Stimulated activated CD4-positive, alpha-beta T cell treated with anti-CD3 and anti-CD28 coated beads, Interleukin-1b, Interleukin-23, amount 100 ng/mL, for 1 hour (primary cell): ENCODE measurements at places on chromosomes 3 and 15.

- no peak for DNase-seq
Measured at GRCh38 chr15:67394873-67395639, 125.9 kb upstream of the C15orf61 start.

DNA sequence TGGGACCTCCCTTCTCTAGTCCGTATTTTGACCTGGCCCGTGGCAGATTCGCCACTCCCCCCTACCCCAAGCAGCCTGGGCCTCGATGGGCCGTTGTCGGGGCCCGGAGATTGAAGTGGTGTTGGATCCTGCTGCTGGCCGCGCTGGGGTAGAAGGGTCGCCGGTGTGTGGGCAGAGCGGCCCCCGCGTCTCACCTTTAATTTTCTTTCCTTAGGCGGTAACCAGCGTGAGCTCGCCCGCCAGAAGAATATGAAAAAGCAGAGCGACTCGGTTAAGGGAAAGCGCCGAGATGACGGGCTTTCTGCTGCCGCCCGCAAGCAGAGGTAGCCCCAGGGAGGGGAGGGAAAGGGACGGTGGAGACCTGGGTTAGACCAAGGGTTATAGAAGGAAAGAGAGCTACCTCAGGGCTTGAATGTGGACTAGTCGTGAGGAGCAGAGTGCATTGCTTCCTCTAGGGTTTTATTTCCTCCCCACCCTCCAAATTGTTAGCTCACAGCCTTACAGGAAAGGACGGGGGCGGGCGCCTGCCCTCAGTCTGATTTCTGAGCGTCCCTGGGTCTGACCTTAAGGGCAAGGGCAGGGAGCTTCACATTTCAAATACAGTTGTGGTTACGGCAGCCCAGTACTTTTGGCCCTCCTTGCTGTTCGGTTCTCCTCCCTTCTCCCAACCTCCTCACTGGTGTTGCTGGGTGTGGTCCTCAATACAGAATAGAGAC, 799 bp downstream of the SERF2 start:
- no peak for DNase-seq

DNA sequence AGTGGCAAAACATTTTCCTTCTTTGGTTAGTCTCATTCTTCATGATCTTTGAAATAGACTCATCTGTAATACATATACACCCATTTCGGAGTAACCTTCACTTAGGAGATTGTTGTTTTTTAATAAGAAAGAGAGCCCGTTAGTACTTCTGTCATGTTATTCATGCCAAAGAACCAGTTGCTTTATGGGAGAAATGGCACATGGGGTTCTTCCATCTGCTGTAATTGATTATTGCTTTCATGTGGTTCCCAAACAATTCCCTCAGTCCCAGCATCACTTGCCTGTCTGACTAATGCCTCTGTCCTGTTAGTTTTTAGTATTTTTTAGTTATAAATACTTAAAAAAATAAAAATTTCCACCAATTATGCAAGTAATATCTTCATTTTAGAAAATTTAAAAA, 33.8 kb upstream of the FAH start:
- no peak for DNase-seq

DNA sequence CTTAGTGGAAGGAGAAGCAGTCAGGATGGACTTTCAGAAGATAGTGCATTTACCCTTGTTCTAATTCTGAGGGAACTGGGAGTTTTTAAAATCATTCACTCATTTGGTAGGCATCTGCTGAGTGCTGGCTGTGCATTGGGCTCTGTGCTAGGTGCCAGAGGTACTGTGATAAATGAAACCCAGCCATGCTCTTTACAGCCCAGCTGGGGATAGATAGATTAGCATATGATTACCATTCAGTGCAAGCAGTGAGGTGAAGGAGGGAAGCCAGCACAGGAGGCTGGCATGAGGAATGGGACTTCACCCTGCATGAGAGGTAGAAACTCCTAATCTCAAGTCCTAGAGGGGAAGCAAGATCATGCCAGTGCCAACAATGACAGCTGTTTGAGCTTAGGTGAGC, 361.9 kb upstream of the TRIM42 start:
- DNase-seq: no peak

DNA sequence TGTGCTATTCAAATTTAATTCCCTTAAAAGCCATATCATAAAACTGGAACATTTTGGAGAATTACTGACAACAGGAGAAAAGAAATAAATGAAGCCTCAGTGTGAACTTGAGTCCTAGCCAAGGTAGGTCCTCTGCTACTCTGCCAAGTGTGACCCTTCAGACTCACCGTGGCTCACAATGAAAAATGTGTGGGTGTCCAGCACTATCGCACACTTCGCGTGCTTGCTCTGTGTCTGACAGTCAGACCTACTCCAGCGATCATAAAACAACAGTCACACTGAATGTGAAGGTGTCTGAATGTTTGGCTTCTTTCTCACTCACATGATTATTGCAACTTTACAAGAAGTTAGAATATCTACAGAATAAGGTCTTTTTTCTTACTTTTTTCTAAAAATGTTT, 65.8 kb upstream of the TRA2B start:
- no peak for DNase-seq

DNA sequence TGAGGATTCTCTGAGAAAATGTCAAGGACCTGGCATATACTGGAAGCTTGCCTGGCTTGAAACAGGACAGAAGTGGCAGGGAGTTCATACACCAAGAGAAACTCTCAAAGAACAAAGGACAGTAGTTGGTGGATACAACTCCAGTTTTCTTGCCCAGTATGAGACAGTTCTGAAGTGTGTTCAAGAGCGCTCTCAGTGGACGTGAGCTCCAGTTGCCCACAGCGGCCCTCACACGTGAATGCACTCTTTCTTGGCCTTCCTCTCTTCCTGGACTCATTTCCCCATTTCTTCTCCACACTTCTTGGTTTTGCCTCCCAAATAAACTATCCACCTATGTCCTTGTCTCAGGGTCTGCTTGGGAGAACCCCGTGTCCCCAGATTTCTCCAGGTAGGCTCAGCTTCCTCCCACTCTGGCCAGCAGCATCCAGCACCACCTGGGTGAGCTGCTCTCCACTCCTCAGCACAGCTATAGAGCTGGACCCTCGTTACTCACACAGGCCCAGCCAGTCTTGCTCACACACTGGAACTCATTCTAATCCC, 54.5 kb downstream of the DCLK3 start:
- no peak for DNase-seq

- DNase-seq: no peak
Measured at GRCh38 chr15:64842986-64843561, 1.4 kb downstream of the PLEKHO2 start.

DNA sequence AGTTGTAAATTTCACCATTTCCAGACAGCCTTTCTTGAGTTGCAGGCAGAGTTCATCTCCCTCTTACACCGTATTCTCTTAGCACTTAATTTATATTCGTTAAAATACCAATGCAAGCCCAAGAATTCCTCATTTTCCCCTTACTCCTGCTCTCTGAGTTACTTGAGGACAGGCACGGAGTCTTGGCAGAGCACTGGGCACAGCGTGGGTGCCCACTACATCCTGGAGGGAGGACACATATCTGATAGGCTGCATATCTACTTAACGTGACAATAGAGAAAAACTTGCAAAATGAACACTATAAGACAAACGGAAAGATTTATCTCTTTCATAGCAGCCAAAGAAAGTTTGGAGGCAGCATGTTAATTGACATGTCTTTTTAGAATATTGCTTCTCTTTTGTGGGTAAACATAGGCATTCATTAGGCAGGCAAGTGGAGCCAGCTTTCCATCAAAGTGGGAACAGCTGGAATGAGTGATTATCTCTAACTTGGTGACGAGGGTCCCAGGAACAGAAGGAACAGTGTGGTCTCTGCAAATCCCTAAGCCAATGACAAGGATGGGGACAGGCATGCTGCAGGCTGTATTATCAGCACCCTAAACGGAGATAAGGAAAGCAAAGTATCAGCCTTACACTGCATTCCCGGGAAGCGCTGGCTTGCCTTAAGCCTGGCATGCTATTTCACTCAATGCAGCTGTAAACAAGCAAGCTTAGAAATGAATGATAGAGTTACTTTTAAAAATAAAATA, 116.5 kb downstream of the RTP4 start:
- no peak for DNase-seq

DNA sequence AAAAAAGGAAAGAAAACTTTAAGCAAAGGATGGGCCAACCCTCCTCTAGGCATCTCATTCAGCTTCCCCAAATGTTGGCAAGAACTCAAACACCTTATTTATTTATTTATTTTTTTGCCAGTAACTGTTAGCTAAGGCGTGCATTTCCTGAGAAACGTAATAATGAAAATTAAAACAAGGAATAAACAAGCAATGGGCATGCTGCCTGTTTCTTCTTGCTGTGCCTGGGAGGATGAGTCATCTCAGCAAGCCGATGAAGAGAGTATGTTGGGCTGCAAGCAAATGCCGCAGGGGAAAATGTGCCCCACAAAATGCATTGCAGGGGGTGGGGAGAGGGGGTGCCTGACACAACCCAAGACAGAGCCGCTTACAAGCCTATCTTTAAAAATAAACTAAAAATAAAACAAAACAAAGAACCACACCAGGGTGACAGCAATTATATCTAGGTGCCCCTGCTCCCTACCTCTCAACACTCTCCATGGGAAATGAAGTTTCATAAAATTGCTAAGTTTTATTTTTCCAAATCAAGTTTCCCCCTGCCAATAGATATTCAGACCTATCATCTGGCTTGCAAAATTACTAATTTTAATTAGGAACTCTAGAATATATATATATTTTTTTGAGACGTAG, 40.3 kb downstream of the EIF4E3 start:
- no peak for DNase-seq

- no peak for DNase-seq
Measured at GRCh38 chr3:23829242-23829934, 23.6 kb downstream of the UBE2E1 start.

- no peak for DNase-seq
Measured at GRCh38 chr3:141065841-141066805, 15.0 kb downstream of the SPSB4 start.

DNA sequence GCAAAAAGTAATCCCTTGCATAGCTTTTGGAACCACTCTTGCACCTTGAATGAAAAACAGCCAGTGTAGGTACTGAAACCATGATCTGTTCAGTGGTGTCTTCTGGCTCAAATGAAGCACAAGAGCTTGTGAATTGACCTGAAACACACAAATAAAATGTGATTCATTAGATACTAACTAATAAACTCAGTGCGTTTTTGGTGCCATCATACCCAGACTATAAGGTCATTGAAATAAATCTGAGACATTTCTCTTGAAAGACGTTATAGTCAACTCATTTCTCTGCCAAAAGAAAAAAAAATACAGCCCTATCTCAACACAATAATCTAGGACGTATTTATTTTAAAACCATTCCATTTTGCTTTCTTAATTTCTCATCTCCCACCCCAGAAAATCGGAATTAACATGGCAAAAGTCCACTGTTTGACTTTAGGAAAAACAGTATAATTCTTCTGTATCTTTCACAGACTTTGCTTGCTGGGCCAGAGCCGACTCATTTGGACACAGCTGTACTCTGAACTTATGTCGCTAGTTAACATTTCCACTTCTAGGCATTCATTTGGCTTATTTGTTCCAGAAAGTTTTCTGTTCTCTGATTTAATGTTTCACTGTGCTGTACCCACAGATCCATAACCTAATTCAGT, 284.9 kb upstream of the TBL1XR1 start:
- no peak for DNase-seq

DNA sequence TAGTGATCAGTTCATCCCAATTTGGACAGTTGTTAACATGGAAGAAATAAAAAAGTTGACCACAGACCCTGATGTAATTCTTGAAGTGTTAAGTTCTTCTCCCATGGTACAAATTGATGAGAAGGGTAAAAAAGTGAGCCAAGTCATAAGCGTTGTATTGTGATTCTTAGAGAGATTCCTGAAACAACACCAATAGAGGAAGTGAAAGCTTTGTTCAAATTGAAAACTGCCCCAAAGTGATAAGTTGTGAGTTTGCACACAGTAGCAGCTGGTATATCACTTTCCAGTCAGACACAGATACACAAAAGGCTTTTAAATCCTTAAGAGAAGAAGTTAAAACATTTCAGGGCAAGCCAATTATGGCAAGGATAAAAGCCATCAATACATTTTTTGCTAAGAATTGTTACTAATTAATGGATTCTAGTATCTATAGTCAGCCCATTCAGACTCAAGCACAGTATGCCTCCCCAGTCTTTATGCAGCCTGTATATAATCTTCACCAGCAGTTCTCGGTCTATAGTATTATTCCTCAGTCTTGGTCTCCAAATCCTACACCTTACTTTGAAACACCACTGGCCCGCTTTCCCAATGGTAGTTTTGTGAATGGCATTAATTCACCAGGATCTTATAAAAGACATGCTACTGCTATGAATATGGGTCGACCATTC, 38.2 kb downstream of the CDIN1 start:
- no peak for DNase-seq

DNA sequence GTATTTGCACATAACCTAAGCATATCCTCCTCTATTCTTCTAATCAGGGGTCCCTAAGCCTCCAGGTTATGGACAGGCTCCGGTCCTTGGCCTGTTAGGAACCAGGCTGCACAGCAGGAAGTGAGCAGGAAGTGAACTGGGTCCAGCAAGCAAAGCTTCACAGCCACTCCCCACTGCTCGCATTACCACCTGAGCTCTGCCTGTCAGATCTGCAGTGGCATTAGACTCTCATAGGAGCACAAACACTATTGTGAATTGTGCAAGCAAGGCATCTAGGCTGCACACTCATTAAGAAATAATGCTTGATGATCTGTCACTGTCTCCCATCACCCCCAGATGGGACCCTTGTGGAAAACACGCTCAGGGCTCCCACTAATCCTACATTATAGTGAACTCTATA, 9.8 kb downstream of the MSL2 start:
- DNase-seq: no peak

DNA sequence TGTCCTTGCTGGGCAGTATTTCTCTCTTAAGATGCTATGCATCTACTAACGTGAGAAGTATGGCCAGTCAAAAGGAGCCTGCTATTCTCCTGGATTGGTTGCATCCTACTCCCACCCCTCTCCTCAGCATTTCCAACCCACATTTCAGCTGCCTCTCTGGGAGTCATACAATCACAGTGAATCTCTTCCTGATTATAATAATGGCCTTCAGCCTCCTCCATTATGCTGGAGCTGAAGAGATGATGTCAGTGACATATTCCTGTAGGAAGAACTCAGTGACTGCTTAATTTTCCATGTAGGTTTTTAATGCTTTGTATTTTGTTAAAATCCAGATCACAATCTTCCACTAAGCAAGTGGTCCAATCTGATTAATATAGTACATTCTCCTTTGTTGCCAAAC, 82.7 kb upstream of the SUCLG2 start:
- DNase-seq: no peak

GRCh38 chr15:88708655-88709054, 69.8 kb downstream of the ISG20 start:
- no peak for DNase-seq
